ENCODE measurements at places on chromosomes 1 and 21. TPM values are rescaled to one million over a fixed set of nuclear protein-coding genes. Genes with fewer than 3 reads are reported as not detected.

The PLEKHG5 gene
- polyA plus RNA-seq: 35.7 TPM

The CFAP107 gene
- 0.18 TPM for polyA plus RNA-seq

The OR2W3 gene
- 0.46 TPM for polyA plus RNA-seq

The ERICH3 gene
- 3.7 TPM for polyA plus RNA-seq

The OPRD1 gene
- 0.23 TPM for polyA plus RNA-seq

The CD2 gene
- 0.62 TPM for polyA plus RNA-seq

The IFI6 gene
- polyA plus RNA-seq: 30.1 TPM

The SLC5A9 gene
- polyA plus RNA-seq: 8.7 TPM

The ECE1 gene
- polyA plus RNA-seq: 80.0 TPM

The LRRC71 gene
- 4.7 TPM for polyA plus RNA-seq

The NBPF3 gene
- polyA plus RNA-seq: 22.5 TPM

The RIPPLY3 gene
- 1.9 TPM for polyA plus RNA-seq

The LCE6A gene
- polyA plus RNA-seq: not detected

The SLC44A3 gene
- 49.9 TPM for polyA plus RNA-seq

The PPFIA4 gene
- polyA plus RNA-seq: 3.2 TPM

The CLDN14 gene
- not detected for polyA plus RNA-seq

The PEX11B gene
- polyA plus RNA-seq: 43.9 TPM

The AGT gene
- polyA plus RNA-seq: 1.2 TPM

The NSUN4 gene
- 23.7 TPM for polyA plus RNA-seq

The DIRAS3 gene
- polyA plus RNA-seq: 2.2 TPM

The HOOK1 gene
- polyA plus RNA-seq: 26.0 TPM

The CRYZ gene
- 47.2 TPM for polyA plus RNA-seq

The RPTN gene
- polyA plus RNA-seq: not detected

The ZNF648 gene
- 0.18 TPM for polyA plus RNA-seq

The AVPR1B gene
- polyA plus RNA-seq: 0.10 TPM

The PLK3 gene
- polyA plus RNA-seq: 14.7 TPM

The FAM229A gene
- 14.0 TPM for polyA plus RNA-seq

The OR13G1 gene
- polyA plus RNA-seq: not detected

The SERTAD4 gene
- polyA plus RNA-seq: 2.4 TPM

The PADI4 gene
- 1.3 TPM for polyA plus RNA-seq

The OBSCN gene
- polyA plus RNA-seq: 46.4 TPM

The TSSK3 gene
- 2.8 TPM for polyA plus RNA-seq

The FAM43B gene
- polyA plus RNA-seq: 0.65 TPM

The OR6K2 gene
- polyA plus RNA-seq: not detected

The PLPPR4 gene
- polyA plus RNA-seq: 46.7 TPM

The BTG2 gene
- 59.1 TPM for polyA plus RNA-seq

The CD53 gene
- 10.4 TPM for polyA plus RNA-seq

The S100A3 gene
- not detected for polyA plus RNA-seq

The PRR9 gene
- polyA plus RNA-seq: not detected

The ASTN1 gene
- 2.2 TPM for polyA plus RNA-seq

The TPTE gene
- polyA plus RNA-seq: not detected

The WNT3A gene
- polyA plus RNA-seq: 0.06 TPM

The KANK4 gene
- 11.4 TPM for polyA plus RNA-seq

The CNIH3 gene
- 7.6 TPM for polyA plus RNA-seq

The ZYG11B gene
- polyA plus RNA-seq: 26.1 TPM

The MEX3A gene
- 43.2 TPM for polyA plus RNA-seq

The ITGB2 gene
- polyA plus RNA-seq: 8.9 TPM

The IPO13 gene
- 24.1 TPM for polyA plus RNA-seq

The MFAP2 gene
- polyA plus RNA-seq: 256 TPM

The ID3 gene
- 192 TPM for polyA plus RNA-seq

The B3GALT2 gene
- polyA plus RNA-seq: 15.2 TPM

The OR4F16 gene
- polyA plus RNA-seq: not detected

The PLA2G4A gene
- polyA plus RNA-seq: 8.3 TPM

The FCRL5 gene
- 0.10 TPM for polyA plus RNA-seq

The CFHR3 gene
- 0.67 TPM for polyA plus RNA-seq

The FCER1G gene
- polyA plus RNA-seq: 15.8 TPM

The DDI2 gene
- 22.7 TPM for polyA plus RNA-seq

The PLA2G2C gene
- polyA plus RNA-seq: 0.11 TPM

The MASP2 gene
- 9.9 TPM for polyA plus RNA-seq
